ENCODE measurements at places on chromosomes 2 and 18. TPM values are rescaled to one million over a fixed set of nuclear protein-coding genes. Genes with fewer than 3 reads are reported as not detected.
A peak's percentile ranks its signal among the peaks of the same experiment; 100 is the strongest.

GRCh38 chr18:41933778-41934177 lies 21.3 kb upstream of the PIK3C3 start:
- no peak overlapping the region for H3K4me3 ChIP-seq
- H3K4me1 ChIP-seq = no peaks in the 10 kb centered on the region
- H3K27ac ChIP-seq = no peak overlapping the region
- H3K36me3 ChIP-seq = no peaks in the 10 kb centered on the region
- no peak for DNase-seq
- no peaks in the 10 kb centered on the region for H3K27me3 ChIP-seq

DNA sequence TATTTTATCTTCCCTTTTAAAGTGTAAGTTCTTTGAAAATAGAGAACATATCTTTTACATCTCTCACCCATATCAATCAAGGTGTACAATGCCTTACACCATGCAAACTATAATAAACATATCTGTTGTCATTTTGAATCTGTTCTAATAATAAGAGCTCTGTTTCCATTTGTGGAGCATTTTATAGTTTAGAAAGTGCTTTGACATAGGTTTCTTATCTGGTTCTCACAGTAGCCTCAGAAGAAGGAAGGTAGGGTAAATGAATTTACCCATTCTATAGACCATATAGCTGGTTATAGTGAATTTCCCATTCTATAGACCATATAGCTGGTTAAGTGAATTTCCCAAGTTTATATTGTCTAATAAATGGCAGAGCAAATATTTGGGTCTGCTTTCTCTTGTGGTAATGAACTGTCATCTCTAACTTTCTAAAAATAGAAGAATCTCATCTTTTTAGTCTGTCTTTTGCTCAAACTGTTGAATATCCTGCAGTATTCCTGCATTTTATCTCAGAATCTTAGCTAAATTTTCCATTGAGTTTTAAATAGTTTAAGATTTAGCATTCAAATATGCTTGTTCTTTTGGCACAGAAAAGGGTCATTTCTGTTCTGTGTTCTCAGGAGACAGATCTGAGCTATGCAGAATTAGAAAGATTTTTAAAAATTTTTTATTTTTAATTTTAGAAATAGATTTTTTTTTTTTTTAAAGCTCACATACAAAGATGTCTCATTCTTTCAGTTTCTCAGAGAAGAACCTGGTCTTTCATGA lies 80.7 kb upstream of the STON1 start:
- peak overlapping the region; percentile 58 for H3K27ac ChIP-seq
- peaks cover 39% of the 10 kb centered on the region for H3K4me1 ChIP-seq
- H3K4me3 ChIP-seq = peak overlapping the region; percentile 43
- no peaks in the 10 kb centered on the region for H3K27me3 ChIP-seq

- H3K4me3 ChIP-seq = no peak overlapping the region
- H3K4me1 ChIP-seq = no peaks in the 10 kb centered on the region
- no peaks in the 10 kb centered on the region for H3K27me3 ChIP-seq
Measured at GRCh38 chr2:230394301-230394700, 21.7 kb upstream of the SP100 start.

- no peak overlapping the region for H3K4me3 ChIP-seq
- H3K4me1 ChIP-seq = no peaks in the 10 kb centered on the region
- DNase-seq = no peak
- H3K36me3 ChIP-seq = no peaks in the 10 kb centered on the region
Measured at GRCh38 chr2:164824872-164825271, 16.8 kb downstream of the COBLL1 start.

- no peaks in the 10 kb centered on the region for H3K4me1 ChIP-seq
- no peak overlapping the region for H3K4me3 ChIP-seq
- no peak for DNase-seq
Measured at GRCh38 chr2:43041173-43041591, 185.2 kb downstream of the ZFP36L2 start.

KCNK3 gene
- 0.13 TPM for total RNA-seq

TUBA3E gene
- not detected for total RNA-seq

- no peaks in the 10 kb centered on the region for H3K4me1 ChIP-seq
- no peak overlapping the region for H3K4me3 ChIP-seq
- no peaks in the 10 kb centered on the region for H3K27me3 ChIP-seq
- DNase-seq = no peak
- no peaks in the 10 kb centered on the region for H3K36me3 ChIP-seq
Measured at GRCh38 chr2:124246170-124246569, 221.1 kb downstream of the CNTNAP5 start.

DNA sequence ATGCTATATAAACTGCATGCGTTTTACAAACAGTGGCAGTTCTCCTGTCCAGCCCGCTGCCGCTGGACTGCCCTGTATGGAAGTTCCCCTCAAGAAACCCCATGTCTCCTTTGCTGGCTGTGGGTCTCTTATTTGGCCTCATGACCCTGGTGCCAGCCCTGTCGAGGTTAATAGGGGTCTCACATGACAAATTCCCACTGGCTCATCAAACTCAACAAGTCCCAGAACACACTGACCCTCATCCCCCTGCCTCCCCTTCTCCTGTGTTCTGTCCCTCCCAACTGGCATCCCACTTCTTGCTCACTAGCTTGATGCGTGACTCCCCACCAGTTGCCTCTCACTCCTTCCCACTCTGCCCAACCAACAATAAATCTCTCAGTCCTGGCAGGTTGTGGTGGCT lies 137.6 kb upstream of the HS6ST1 start:
- H3K36me3 ChIP-seq = no peaks in the 10 kb centered on the region
- DNase-seq = no peak
- no peaks in the 10 kb centered on the region for H3K27me3 ChIP-seq
- H3K27ac ChIP-seq = no peak overlapping the region
- H3K4me3 ChIP-seq = no peak overlapping the region
- H3K4me1 ChIP-seq = no peaks in the 10 kb centered on the region

GRCh38 chr2:1633092-1633671 lies 111.1 kb downstream of the PXDN start:
- H3K4me3 ChIP-seq = no peak overlapping the region
- no peaks in the 10 kb centered on the region for H3K36me3 ChIP-seq
- H3K27ac ChIP-seq = no peak overlapping the region
- no peak for DNase-seq
- H3K4me1 ChIP-seq = no peaks in the 10 kb centered on the region

SMAD7 gene
- total RNA-seq = 14.1 TPM

- H3K36me3 ChIP-seq = no peaks in the 10 kb centered on the region
- H3K4me3 ChIP-seq = no peak overlapping the region
- DNase-seq = no peak
Measured at GRCh38 chr18:58161659-58162058, 117.6 kb downstream of the NEDD4L start.

DNA sequence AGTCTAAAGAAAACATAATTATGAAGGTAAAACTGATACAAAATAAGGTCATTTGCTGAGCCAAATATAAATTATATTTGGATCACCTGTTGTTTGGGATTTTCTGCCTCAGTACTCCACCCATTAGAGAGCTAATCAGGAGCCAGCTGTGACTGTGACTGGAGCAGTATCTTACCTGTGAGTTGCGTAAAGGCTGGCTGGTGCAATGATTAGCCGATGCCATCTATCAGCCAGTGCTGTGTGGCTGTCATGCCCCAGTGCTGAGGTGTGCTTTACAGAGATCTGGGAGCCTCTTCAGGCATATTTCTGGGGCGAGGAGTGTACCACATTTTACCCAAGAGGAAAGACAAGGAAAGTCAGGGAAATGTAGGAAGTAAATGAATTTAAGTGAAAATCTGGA lies 191.8 kb downstream of the LRRTM1 start:
- no peaks in the 10 kb centered on the region for H3K36me3 ChIP-seq
- DNase-seq = no peak
- H3K27me3 ChIP-seq = no peaks in the 10 kb centered on the region
- no peaks in the 10 kb centered on the region for H3K4me1 ChIP-seq
- no peak overlapping the region for H3K4me3 ChIP-seq
- no peak overlapping the region for H3K27ac ChIP-seq

DNA sequence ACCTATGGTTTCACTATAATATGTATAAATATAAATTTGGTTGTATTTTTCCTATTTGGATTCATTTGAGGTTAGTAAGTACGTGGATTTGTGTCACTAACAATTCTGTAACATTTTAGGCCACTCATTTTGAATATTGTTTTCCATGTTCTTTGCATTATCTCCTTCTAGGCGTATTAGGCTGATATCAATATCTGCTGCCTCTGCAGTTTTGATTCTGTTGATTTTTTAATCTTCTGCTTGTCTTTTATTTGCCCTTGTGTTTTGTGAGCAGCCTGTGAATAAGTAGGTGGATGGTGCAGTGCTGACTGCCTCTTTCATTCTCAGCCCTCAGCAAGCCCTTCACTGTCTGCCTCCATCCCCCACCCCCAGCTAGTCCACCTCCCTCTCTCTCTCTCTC lies 165.7 kb upstream of the BCL2L11 start:
- no peak overlapping the region for H3K27ac ChIP-seq
- no peak overlapping the region for H3K4me3 ChIP-seq
- H3K36me3 ChIP-seq = no peaks in the 10 kb centered on the region
- H3K4me1 ChIP-seq = no peaks in the 10 kb centered on the region
- no peak for DNase-seq

DNA sequence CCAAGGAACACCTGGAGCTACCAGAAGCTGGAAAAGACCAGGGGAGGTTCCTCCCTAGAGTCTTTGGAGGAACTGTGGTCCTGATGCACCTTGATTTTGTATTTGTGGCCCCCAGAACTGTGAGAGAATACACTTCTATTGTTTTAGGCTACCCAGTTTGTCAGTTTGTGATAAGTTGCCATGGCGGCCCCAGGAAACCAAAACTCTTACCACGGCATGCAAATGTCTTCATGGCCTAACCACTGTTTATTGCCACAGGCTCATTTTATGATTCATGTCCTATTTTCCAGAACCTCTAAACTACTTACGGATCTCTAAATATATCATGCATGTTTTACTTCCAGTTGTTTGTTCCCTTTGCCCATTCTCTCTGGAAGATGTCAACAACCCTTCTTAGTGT lies 1250.7 kb upstream of the FAM98A start:
- no peak overlapping the region for H3K27ac ChIP-seq
- H3K36me3 ChIP-seq = no peaks in the 10 kb centered on the region
- H3K27me3 ChIP-seq = no peaks in the 10 kb centered on the region
- no peak overlapping the region for H3K4me3 ChIP-seq

STAM2 gene
- 21.5 TPM for total RNA-seq

- H3K27ac ChIP-seq = no peak overlapping the region
- no peak overlapping the region for H3K4me3 ChIP-seq
- no peaks in the 10 kb centered on the region for H3K27me3 ChIP-seq
- H3K4me1 ChIP-seq = peaks cover 13% of the 10 kb centered on the region
- DNase-seq = no peak
- H3K36me3 ChIP-seq = no peaks in the 10 kb centered on the region
Measured at GRCh38 chr18:76465630-76466409, 29.2 kb downstream of the ZNF516 start.

- no peaks in the 10 kb centered on the region for H3K36me3 ChIP-seq
- no peak overlapping the region for H3K4me3 ChIP-seq
- H3K27ac ChIP-seq = no peak overlapping the region
- no peak for DNase-seq
- H3K4me1 ChIP-seq = no peaks in the 10 kb centered on the region
- peaks cover 3% of the 10 kb centered on the region for H3K27me3 ChIP-seq
Measured at GRCh38 chr2:240810199-240810598, 9.8 kb downstream of the KIF1A start.

- H3K4me1 ChIP-seq = no peaks in the 10 kb centered on the region
- H3K36me3 ChIP-seq = no peaks in the 10 kb centered on the region
- no peak for DNase-seq
- H3K27me3 ChIP-seq = no peaks in the 10 kb centered on the region
Measured at GRCh38 chr18:29823671-29824070, 1218.9 kb downstream of the DSC3 start.

DPYSL5 gene
- not detected for total RNA-seq

Data from GM12878 (cell line).